Foreskin keratinocyte (primary cell): ENCODE measurements at places on chromosomes 2 and 18. TPM values are rescaled to one million over a fixed set of nuclear protein-coding genes. Genes with fewer than 3 reads are reported as not detected.

DNA sequence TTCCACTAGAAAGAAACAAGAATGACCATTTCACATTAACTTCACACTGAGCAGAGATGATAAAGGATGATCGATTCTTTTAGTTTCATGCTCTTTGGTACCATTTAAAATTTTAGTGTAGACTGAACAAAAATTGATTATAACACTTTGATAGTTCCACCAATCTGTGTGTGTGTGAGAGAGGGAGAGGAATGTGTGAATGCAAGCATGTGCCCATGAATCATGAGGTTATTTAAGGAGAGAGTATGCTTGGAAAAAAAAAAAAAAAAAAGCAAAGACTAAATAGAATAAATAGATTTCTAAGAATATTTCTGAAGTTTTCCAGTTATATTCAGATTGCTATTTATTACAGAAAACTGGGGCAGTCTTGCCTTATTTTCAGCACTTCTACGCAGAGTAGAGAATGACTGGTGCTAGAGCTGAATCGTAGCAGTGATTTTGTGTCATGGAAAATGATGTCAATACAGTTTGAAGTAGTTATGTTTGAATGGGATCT lies 900.8 kb downstream of the SLC4A3 start:
- no peak for DNase-seq

DNA sequence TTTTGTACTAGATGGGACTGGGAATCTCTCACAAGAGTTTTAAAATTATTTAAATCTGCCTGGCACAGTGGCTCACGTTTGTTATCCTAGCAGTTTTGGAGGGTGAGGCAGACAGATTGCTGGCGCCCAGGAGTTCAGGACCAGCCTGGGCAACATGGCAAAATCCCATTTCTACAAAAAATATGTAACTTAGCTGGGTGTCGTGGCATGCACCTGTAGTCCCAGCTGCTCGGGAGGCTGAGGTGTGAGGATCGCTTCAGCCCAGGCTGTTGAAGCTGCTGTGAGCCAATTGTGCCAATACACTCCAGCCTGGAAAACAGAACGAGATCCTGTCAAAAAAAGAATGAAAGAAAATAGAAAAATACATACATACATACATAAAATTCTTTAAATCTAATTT lies 685.7 kb upstream of the PIK3C3 start:
- no peak for DNase-seq

GRCh38 chr2:207901401-207901800 lies 123.9 kb downstream of the PLEKHM3 start:
- no peak for DNase-seq

GRCh38 chr2:105864262-105864661 lies 119.5 kb downstream of the NCK2 start:
- no peak for DNase-seq

- no peak for DNase-seq
Observed at GRCh38 chr2:176763130-176763529, 449.5 kb upstream of the HNRNPA3 start.

DNA sequence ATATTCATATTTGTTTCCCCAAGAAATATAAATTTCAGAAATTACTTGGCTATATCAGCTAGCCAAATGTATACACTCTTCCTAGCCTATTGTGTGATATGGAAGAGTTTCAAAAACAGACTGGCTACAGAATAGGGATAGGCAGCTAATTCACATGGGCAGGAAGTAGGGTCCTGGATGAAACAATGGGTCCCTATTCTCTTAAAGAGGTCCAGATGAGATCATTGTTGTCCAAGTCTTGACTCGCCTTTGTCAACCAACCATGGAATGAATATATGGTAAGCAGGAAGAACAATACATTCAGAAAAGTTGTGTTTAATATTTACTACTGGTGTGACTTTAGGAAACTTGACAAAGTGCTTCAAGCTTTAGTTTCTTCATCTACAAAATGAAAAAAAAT lies 319.9 kb downstream of the NBAS start:
- DNase-seq, result peak; percentile 29

DNA sequence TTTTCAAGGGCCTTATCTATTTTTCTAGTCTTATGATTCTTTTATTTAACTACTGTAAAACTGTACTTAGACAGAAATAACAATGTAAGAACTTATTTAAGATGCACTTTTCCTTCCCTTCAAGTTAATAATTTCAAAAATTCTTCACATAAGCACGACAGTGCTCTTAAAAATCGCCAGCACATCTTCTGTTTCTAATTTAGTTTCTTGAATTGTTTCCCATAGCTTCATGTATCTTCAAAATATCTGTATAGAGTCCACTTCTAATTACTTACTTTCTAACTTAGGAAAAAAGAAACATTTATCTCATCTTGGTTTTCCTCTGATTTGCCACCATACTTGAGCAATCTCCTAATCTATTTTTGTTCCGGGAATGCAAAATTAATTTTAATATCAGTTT lies 196.1 kb downstream of the BABAM2 start:
- DNase-seq, result no peak

- DNase-seq, result no peak
Observed at GRCh38 chr2:136645236-136645828, 120.0 kb upstream of the THSD7B start.

DNA sequence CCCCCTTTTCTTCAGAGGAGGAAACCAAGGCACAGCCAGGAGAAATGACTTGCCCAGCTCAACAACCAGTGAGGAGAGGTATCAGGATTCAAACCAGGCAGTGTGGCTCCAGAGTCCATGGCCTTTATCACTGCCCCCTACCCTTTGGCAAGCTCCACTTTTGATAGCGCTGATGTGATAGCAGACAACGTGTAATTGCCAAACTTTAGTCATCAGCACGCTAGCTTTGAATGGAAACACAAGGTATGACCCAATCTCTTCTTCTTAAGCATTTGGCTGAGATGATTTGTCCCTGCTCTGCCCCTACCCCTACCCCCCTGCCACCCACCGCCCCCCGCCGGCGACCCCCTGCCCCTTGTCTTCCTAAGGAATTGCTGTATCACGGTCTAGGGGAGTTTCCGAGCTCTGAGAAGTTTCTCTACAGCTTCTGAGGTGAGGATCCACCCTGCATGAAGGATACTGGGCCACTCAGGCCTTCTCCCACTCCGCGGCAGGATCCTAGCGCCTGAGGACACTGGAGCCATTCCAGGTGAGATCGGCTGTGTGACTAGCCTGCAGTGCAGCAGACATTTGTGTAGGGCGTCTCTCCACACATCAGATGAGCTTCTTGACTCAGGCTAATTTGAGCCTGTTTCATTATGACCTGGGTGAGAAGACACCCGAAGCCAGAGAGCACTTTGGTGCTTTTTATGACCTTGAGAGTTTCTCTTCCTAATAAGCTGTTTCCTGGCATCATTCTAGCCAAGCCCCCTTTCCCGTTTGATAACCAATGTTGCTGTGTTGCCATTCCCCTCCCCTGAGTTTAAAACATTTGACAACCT lies 75.1 kb upstream of the MAP4K4 start:
- DNase-seq, result no peak

- no peak for DNase-seq
Observed at GRCh38 chr18:50694147-50694546, 125.7 kb downstream of the MRO start.

DNA sequence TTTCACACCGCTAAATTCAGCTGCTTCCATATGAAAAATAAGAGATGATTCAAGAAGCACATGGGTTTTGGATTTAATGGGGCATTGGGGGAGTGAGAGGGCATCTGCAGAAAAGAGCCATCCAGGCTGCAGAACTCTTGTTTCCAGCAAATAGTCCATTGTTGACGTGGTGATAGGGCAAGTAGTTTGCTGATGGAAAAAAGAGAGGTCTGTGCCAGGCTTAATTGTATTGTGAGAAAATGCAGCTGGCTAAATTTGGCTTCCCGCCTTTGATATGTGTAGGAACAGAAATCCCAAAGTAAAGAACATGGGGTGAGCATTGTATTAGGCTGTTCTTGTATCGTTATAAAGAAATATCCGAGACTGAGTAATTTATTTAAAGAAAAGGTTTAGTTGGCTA lies 199.5 kb downstream of the SETBP1 start:
- DNase-seq, result no peak

DNA sequence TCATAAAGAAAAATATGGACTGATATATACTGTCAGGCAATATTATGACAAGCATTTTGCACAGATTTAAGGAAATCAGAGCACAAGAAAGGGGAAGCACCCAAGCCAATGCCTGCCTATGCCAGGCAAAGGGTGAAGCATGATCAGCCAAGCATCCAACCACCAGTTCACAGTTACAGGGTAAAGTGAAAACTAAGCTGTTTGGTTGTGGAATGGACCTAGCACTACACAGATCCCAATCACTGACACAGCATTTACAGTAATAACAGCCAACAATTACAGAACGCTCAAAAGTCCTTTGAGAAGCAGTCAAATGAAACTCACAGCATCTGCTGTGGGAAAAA lies 90.3 kb downstream of the SP3 start:
- DNase-seq, result no peak

The SCYGR4 gene
- not detected in 2 replicates for polyA plus RNA-seq

The OLA1 gene
- 107 and 131 TPM in 2 replicates for polyA plus RNA-seq

The GCG gene
- not detected in 2 replicates for polyA plus RNA-seq

The SCN3A gene
- not detected in 2 replicates for polyA plus RNA-seq
